ENCODE measurements at places on chromosomes 6 and 20. TPM values are rescaled to one million over a fixed set of nuclear protein-coding genes. Genes with fewer than 3 reads are reported as not detected.

DNA sequence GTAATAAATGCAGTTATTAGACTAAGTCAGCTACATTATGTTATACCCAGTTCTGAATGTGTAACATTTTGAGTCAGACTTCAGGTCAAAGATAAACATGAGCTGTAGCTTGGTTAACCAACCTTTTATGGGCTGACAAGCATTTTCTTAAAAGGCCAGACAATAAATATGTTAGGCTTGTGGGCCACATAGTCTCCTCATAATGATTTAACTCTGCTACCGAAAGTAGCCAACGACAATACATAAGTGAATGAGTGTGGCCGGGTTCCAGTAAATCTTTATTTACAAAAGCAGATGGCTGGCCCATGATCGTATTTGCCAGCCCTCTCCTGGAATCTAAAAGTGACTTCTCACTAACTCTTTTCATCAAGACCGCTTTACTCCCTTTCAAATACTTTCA lies 49.9 kb downstream of the ATG5 start:
- H3K4me3 ChIP-seq, result no peak overlapping the region
- H3K27ac ChIP-seq, result no peak overlapping the region
- peaks cover 26% of the 10 kb centered on the region for H3K4me1 ChIP-seq
- DNase-seq, result no peak
- peaks cover 21% of the 10 kb centered on the region for H3K36me3 ChIP-seq

- H3K27ac ChIP-seq, result no peak overlapping the region
- peaks cover 3% of the 10 kb centered on the region for H3K27me3 ChIP-seq
- no peaks in the 10 kb centered on the region for H3K4me1 ChIP-seq
Measured at GRCh38 chr6:79894939-79895338, 52.4 kb downstream of the ELOVL4 start.

- H3K4me3 ChIP-seq, result no peak overlapping the region
- peaks cover 7% of the 10 kb centered on the region for H3K27me3 ChIP-seq
- H3K36me3 ChIP-seq, result no peaks in the 10 kb centered on the region
- no peaks in the 10 kb centered on the region for H3K4me1 ChIP-seq
Measured at GRCh38 chr6:160167604-160168399, 46.2 kb downstream of the SLC22A1 start.

DNA sequence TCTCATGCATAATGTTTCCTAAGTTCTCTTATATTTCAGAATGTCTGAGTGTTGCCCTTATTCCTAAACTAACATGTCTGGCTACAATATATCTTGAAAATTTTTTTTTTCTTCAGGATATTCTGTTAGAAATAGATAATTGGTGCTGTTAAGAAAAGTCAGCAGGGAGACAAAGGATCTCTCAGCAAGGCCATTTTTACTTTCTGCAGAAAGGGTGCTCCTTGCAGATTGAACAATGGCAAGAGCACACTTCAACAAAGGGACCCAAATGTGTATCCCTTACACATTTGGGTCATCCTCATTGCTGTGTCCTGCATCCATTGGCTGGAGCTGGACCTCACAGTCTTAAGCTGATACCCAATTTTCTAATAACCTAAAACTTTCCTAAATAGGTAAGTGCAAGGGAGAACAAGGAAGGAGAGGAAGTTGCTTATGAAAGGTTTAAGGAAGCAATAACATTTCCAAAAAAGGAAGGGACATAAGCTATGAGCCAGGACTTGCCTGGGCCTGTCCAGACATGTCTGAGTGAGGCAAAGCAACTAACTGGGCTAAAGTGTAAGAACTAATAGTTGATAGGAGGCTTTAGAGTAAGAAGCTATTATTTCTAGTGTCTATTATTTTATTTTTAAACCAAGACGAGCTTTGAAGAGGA lies 429.6 kb downstream of the BCKDHB start:
- H3K27me3 ChIP-seq, result peaks cover 3% of the 10 kb centered on the region
- DNase-seq, result no peak
- H3K4me3 ChIP-seq, result no peak overlapping the region
- peaks cover 8% of the 10 kb centered on the region for H3K36me3 ChIP-seq
- peaks cover 16% of the 10 kb centered on the region for H3K4me1 ChIP-seq

PARD6B gene
- total RNA-seq, result 6.3 TPM

SNAP25 gene
- 3.9 TPM for total RNA-seq

GRCh38 chr20:63748934-63749270 lies 9.3 kb downstream of the SLC2A4RG start:
- no peak overlapping the region for H3K4me3 ChIP-seq
- H3K36me3 ChIP-seq, result peaks cover under 1% of the 10 kb centered on the region
- no peaks in the 10 kb centered on the region for H3K27me3 ChIP-seq
- H3K4me1 ChIP-seq, result peaks cover 10% of the 10 kb centered on the region

DNA sequence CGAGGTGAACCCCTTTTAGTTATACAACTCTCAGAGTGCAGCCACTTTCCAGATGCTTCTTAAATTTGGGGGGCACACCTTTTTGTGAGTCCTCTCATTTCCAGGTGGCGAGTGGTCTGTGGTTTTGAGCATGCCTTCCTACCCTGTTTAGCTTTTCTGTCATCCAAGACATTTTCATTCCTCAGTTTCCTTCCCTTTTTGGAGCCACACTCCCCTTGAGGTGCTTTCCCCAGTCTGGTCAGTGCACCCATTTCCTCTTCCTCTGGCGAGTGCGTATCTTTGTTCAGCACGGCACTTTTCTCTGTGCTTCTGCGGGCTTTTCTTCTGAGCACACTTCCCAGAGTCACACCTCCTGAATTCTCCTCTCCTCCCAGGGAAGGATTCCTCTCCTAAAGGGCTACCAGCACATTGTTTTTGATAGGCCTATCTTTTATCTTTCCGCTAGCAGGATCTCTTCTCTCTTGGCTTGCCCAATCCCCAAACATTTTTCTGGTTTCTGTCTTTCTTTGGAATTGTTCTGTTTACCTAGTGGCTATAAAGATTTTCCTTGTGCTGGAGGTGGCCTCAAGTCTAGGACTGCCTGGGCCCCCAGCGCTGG lies 1.4 kb downstream of the PHF20 start:
- H3K36me3 ChIP-seq, result peaks cover 24% of the 10 kb centered on the region
- peaks cover 61% of the 10 kb centered on the region for H3K4me1 ChIP-seq
- peak overlapping the region; percentile 95 for H3K27ac ChIP-seq
- no peaks in the 10 kb centered on the region for H3K27me3 ChIP-seq

ANGPT4 gene
- total RNA-seq, result not detected

- no peaks in the 10 kb centered on the region for H3K27me3 ChIP-seq
- H3K4me3 ChIP-seq, result no peak overlapping the region
- DNase-seq, result no peak
- no peak overlapping the region for H3K27ac ChIP-seq
- no peaks in the 10 kb centered on the region for H3K36me3 ChIP-seq
Measured at GRCh38 chr6:168131464-168132415, 52.7 kb upstream of the FRMD1 start.

GRCh38 chr6:157717340-157717748 lies 105.7 kb upstream of the SNX9 start:
- no peak overlapping the region for H3K4me3 ChIP-seq
- no peak overlapping the region for H3K27ac ChIP-seq
- H3K36me3 ChIP-seq, result no peaks in the 10 kb centered on the region
- DNase-seq, result no peak

MRAP2 gene
- not detected for total RNA-seq

GRCh38 chr6:157181649-157182048 lies 141.7 kb downstream of the TMEM242 start:
- H3K27me3 ChIP-seq, result no peaks in the 10 kb centered on the region
- H3K4me3 ChIP-seq, result no peak overlapping the region
- peaks cover 20% of the 10 kb centered on the region for H3K4me1 ChIP-seq
- no peak overlapping the region for H3K27ac ChIP-seq

BHLHE23 gene
- total RNA-seq, result not detected

RAD21L1 gene
- total RNA-seq, result not detected

DNA sequence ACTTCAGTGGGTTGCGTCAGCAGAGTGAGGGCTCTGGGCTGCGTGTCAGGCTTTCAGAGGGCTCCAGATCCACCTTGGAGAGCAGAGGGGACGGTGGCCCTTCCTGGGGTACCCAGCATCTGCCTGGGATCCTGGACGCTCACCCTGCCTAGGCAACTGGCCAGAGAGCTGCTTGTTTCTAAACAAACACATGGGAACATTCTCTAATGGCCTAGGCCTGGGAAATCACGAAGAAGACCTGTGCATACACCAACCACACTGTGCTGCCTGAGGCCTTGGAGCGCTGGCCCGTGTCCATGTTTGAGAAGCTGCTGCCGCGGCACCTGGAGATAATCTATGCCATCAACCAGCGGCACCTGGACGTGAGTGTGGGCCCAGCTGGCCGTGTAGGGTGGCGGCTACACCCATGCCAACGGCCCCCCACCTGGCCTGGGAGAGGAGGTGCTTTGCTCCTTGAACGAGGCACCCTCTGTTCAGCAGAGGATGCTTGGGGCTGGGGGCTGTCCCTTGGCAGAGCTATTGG lies 32.2 kb downstream of the PYGB start:
- H3K27me3 ChIP-seq, result no peaks in the 10 kb centered on the region
- DNase-seq, result no peak

- H3K27me3 ChIP-seq, result peaks cover 3% of the 10 kb centered on the region
- no peaks in the 10 kb centered on the region for H3K36me3 ChIP-seq
- H3K4me3 ChIP-seq, result no peak overlapping the region
- H3K27ac ChIP-seq, result no peak overlapping the region
- peaks cover 6% of the 10 kb centered on the region for H3K4me1 ChIP-seq
- DNase-seq, result no peak
Measured at GRCh38 chr6:79808921-79809320, 138.4 kb downstream of the ELOVL4 start.

DNA sequence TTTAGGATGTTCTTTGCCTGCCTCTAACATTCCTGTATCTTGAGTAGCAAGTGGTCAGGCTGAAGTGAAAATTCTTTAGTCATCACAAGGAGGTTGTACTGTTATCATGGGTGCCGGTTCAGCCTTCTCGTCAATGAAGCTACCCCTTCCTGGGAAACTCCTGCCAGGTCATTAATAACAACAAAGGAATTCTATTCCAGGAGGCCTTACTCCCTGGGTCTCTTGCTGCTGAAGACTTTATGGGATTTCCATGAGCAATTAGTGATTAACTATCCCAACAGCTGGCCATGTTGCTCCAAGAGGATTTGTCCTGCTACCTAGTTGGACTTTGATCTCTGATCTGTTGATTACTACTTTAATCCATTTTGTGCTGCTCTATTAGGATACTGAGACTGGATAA lies 62.7 kb upstream of the ELOVL5 start:
- no peaks in the 10 kb centered on the region for H3K36me3 ChIP-seq
- H3K27me3 ChIP-seq, result peaks cover 2% of the 10 kb centered on the region
- H3K4me3 ChIP-seq, result no peak overlapping the region
- H3K27ac ChIP-seq, result no peak overlapping the region

GRCh38 chr20:6623989-6624388 lies 143.5 kb upstream of the BMP2 start:
- H3K4me1 ChIP-seq, result no peaks in the 10 kb centered on the region
- no peak for DNase-seq
- H3K27me3 ChIP-seq, result no peaks in the 10 kb centered on the region
- no peaks in the 10 kb centered on the region for H3K36me3 ChIP-seq
- no peak overlapping the region for H3K4me3 ChIP-seq
- H3K27ac ChIP-seq, result no peak overlapping the region

DNA sequence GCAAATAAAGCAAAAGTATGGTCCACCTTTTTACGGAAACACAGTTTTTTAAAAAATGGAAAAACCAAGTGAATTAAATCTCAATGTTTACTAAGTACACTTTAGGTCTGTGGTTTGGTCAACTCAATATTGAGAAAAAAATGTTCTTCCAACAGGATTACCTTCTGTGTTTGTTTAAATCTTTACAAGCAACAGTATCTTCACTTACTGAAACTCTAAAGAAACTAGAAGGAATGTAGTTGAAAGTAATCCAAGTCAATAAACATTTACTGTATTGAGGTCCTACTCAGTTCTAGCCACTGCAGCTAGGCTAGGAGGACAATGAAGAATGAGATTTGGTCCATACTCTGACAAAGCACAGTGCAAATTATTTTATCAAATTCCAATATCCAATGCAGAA lies 80.1 kb downstream of the ASCC3 start:
- no peak overlapping the region for H3K4me3 ChIP-seq
- no peak overlapping the region for H3K27ac ChIP-seq
- H3K4me1 ChIP-seq, result no peaks in the 10 kb centered on the region
- H3K36me3 ChIP-seq, result peaks cover 18% of the 10 kb centered on the region
- H3K27me3 ChIP-seq, result no peaks in the 10 kb centered on the region

DNA sequence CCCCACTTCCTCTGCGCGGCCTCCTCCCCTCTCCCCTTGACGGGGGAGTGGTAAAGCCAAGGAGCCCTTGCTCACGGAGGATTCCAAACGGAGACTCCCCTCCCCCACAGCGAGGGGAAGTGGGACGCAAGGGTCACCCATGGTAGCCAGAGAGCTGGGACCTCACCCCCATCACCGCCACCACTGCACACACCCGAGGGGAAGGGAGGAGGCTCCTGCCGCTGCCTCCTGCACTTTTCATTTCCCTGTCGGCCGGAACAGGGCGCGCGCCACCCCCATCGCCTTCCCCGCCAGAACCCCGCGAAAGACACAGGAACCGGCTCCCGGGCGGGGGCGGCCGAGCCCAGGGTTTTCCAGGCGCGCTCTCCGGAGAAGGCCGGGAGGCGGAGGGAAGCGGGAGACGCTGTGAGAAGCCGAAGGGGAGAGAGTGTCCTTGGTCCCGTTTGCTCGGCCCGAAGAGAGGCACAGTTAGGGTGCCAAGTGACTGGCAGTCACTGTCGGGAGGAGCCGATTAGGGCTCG lies 789 bp downstream of the CCND3 start:
- peak overlapping the region; percentile 99 for H3K4me3 ChIP-seq
- no peaks in the 10 kb centered on the region for H3K27me3 ChIP-seq
- peaks cover 38% of the 10 kb centered on the region for H3K36me3 ChIP-seq
- peak overlapping the region; percentile 94 for H3K27ac ChIP-seq
- H3K4me1 ChIP-seq, result peaks cover 50% of the 10 kb centered on the region

- H3K27ac ChIP-seq, result no peak overlapping the region
- H3K27me3 ChIP-seq, result peaks cover 17% of the 10 kb centered on the region
- H3K4me1 ChIP-seq, result no peaks in the 10 kb centered on the region
- DNase-seq, result no peak
Measured at GRCh38 chr20:3251806-3252205, 12.8 kb upstream of the SLC4A11 start.

DNA sequence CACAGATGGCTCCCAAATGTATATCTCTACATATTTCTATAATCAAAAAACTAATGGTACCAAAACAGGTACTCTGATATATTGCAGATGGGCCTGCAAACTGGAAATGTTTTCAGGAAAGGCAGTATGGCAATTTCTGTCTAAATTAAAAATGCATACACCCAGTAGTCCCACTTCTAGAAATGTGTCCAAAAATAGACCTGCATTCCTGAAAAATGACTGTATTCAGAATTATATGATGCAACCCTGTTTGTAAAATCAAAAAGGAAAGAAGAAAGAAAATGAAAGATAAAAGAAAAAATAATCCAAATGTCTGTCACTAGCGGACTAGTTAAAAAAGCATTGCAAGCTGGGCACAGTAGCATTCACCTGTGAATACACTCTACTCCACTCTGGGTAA lies 12.9 kb upstream of the MICB start:
- H3K36me3 ChIP-seq, result no peaks in the 10 kb centered on the region
- no peak for DNase-seq
- H3K4me1 ChIP-seq, result peaks cover 5% of the 10 kb centered on the region
- no peak overlapping the region for H3K4me3 ChIP-seq

CST1 gene
- not detected for total RNA-seq

DNA sequence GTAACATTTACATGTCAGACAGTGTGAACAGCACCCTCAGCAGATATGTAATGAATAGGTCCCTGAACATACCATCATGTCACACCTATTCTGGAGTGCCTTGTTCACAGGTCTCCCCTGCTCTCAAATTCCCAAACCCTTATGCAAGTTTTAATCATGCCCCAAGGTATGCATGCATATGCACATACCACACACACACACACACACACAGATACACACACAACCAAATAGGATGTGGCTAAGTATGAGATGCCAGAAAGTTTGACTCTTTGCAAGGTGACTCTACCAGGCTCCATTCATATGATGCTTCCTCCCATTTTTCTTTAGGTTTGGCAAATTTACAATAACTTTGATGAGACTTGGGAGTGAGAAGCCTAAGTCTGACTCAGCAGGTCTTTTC lies 243.8 kb upstream of the IRAK1BP1 start:
- H3K27ac ChIP-seq, result no peak overlapping the region
- H3K4me3 ChIP-seq, result no peak overlapping the region
- no peaks in the 10 kb centered on the region for H3K36me3 ChIP-seq
- no peak for DNase-seq
- no peaks in the 10 kb centered on the region for H3K27me3 ChIP-seq
